ENCODE measurements at places on chromosomes 7 and 10.

DNA sequence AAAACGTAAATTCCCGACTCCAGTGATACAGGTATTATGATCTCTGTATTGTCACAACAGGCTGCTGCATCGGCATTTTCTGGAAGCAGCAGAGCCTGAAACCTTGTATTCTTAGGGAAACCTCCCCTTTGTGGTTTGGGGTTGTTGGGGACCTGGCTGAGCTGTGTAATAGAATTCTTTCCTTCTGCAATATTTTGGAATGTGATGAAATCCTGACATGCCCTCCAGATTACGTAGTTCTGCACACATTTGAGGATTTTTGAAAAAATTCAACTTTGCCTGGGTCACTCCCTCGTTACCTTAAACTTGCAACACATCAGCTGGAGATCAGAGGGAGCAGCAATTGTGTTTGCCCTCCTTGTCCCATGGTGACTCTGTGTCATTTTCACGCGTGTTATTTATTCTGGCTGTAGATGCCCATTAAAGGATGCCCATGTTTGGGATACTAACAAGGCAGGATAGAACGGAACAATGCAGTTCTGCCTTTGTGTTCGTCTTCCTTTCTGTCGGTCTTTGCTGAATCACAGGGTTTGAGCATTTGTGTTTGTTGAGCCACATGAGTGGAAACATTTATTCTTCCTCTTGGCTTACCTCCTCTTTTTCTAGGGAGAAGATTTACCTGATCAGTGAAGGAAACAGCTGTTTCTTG, 181.7 kb downstream of the TCF7L2 start:
- no peak for DNase-seq

- DNase-seq: no peak
Measured at GRCh38 chr7:25308906-25309705, 80.8 kb upstream of the NPVF start.

DNA sequence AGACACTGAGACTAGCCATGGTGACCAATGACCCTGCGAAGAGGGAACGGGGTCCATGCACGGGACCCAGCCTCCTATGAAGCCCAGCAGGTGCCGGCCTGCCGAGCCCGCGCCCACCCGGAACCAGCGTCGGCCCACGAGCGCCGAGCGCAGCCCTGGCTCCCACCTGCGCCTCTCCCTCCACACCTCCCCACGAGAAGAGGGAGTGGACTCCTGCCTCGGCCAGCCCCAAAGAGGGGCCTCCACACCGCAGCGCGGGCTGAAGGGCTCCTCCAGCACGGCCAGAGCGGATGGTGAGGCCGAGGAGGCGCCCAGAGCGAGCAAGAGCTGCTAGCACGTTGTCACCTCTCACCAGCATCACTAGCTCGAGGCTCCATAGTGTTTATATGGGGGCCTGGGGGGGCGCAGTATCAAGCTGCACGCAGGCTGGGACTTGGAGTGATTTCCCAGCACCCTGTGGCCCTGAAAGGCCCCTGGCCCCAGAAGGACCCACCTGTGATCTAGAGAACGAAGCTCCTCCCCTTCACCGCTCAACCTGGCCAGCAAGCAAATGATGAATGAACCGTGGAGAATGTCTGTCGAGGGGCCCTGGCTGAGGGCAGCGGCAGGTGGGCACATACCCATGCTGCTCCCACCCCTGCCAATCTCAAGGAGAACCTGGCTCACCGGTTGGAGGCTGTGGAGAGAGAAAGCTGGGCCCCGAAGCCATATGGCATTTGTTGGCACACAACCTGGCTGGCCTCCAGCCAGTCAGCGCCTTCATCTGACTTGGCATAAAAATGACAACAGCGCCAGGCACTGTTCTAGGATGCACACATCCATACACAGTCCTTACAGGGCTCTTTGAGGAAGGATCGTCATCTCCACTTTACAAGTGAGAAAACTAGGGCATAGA, 30.7 kb downstream of the GHRHR start:
- DNase-seq: no peak

DNA sequence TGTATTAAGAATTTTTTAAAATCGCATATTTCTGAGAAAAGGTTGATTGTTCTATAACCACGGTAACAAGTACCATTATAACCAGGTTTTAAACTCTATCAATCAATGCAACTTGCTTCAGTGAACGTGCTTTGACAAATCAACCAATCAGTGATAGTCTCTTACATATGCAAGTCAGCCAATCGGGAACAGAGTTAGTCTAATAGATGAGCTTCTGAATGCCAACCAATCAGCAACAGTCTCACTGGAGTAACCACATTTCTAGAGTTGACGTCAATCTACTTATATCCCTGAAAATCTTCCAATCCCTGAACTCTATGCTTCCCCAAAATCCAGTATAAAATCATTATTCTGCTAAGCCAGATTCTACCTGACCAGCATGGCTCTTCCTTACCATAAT, 44.7 kb upstream of the TRUB1 start:
- no peak for DNase-seq

DNA sequence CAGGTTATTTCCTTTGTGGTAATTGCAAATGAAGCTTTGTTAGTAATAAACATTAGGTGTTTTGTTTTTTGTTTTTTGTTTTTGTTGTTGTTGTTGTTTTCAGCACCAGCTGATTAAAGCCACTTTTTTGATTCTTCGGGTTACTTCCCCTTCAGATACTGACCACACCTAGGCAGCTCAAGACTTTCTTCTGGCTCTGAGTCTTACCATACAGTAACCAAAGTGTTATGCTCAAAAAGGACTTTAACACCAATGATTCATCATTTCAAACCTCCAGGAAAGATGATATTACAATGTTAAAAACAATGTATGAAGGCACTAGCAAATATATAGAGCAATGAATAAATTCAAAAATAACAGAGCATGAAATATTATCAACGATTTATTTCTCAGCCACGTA, 265.2 kb upstream of the SP8 start:
- no peak for DNase-seq

DNA sequence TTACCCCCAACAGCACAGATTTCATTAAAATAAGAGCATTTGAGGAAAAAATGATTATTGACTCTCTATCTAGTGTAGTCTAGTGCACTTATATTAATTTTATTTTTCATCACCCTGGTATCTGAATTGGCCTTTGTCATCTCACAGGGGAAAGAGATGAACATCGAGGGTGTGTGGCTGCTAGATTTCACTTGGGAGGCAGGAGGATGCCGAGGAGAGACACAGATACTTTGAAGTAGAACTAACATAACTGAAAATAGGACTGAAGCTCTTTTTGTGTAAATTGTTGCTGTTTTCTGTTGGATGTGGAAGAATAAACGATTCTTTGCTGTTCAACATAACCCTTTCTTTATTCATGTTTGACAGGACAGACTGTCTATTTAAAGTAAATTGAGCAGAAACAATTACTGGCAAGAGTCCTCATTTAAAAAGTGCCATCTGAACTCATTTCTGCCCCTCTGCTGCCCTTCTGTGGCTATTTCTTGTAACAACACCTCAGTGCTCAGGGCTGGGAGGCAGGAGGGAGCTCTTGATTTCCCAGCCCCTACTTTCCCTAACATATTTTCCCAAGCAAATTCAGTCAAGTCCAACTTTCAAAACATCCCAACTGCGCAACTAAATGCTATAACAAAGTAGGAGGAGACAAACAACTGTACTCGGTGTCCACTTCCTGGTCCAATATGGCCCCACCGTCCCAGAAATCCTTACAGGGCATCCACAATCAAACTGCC, 15.6 kb downstream of the LYZL1 start:
- DNase-seq: peak; percentile 73

DNA sequence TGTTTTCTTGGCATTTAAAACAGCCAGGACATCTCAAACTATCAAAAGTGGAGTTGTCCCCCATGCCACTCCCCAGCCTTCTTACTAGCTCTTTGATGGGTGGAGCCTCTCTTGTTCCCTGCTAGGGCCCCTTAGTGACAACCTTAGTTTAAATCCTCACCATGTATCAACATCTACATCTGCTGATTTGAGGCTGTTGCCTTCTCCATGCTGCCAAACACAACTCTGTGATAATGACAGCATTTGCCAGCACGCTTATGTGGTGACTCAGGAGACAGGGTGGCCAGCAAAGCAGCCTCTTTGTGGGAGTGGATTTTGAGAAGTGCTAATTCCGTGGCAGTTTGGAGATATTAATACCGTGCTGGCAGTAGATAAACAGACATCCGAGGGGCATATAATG, 145.4 kb downstream of the LRRC4 start:
- DNase-seq: peak; percentile 53

GRCh38 chr10:122656741-122657140, 42.9 kb downstream of the C10orf120 start:
- no peak for DNase-seq

- no peak for DNase-seq
Measured at GRCh38 chr10:31288962-31289361, 30.1 kb upstream of the ZEB1 start.

DNA sequence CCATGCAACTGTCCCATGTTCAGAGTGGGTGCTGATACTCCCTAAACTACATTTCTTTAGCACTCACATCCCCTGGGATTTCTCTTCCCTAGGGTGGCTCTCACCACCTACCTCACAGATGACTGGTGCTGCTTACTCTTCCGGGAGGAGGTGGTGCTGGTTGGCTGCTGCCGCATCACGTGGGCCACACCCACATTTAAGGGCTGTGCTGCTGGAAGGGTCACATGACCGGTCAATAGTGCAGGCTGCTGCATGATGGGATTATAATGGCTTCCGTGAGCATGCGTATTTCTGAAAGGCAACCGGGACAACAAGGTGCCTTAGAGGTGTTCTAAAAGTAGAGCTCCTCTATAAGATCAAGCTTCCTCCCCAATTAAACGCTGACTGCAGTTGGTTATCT, 76.8 kb downstream of the CLEC2L start:
- DNase-seq: no peak

GRCh38 chr10:29657719-29658274, 23.0 kb upstream of the SVIL start:
- no peak for DNase-seq

- peak; percentile 98 for DNase-seq
Measured at GRCh38 chr10:71840177-71840957, 10.7 kb downstream of the PSAP start.

DNA sequence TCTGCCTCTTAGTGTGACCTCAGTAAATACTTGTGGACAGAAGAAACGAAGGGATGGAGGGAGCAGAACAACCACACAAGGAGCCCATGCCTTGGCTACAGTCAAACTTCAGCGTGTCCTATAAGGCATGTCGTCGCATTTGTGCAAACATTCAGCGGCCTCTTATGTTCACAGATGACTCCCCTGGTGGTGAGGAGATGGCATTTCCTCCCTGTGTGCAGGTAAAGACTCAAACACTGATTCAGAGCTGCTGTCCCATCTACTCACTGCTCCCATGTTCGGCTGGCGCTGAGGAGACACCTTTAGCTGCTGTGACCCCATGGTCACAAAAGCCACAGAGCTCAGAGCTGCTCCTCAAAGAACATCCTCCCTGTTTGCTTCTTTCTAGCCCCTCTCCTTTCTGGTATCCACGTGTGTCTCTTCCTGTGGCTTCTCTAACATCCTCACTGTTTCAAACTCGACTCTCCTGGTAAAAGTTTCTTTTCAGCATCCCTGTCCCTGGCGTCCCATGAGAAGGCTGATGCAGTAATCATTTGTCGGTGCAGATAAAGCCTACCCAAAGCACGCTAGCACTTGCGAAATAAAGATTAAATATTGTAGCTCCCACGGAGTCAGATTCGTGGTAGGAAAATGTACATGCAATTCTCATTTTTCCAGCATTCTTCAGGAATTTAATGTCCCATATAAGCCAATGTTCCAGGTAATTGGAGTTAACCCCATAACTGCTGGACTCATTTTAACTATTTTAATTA, 124.9 kb upstream of the NEBL start:
- DNase-seq: no peak

DNA sequence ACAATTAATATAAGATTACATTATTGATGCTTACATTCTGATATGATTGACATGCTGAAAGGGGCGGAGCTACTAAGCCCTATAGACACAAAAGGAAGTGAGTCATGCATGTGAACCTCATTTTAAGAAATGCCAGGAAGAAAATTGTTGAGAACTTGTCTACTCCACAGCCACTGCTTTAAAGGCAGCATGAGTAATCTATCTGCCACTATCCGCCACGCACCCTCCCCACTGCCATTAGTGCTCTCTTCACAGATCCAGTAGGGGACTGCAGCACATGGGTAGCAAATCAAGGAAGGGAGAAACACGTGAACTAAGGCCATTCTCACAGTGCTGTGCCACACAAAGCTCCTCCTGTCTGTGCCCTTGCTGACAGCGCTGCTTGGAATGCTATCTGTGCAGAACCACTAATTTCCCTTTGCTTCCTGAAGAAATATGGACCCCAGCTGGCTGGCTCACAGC, 524.8 kb downstream of the GRM8 start:
- DNase-seq: peak; percentile 67

GRCh38 chr10:131195116-131195515, 116.4 kb downstream of the TCERG1L start:
- DNase-seq: no peak

DNA sequence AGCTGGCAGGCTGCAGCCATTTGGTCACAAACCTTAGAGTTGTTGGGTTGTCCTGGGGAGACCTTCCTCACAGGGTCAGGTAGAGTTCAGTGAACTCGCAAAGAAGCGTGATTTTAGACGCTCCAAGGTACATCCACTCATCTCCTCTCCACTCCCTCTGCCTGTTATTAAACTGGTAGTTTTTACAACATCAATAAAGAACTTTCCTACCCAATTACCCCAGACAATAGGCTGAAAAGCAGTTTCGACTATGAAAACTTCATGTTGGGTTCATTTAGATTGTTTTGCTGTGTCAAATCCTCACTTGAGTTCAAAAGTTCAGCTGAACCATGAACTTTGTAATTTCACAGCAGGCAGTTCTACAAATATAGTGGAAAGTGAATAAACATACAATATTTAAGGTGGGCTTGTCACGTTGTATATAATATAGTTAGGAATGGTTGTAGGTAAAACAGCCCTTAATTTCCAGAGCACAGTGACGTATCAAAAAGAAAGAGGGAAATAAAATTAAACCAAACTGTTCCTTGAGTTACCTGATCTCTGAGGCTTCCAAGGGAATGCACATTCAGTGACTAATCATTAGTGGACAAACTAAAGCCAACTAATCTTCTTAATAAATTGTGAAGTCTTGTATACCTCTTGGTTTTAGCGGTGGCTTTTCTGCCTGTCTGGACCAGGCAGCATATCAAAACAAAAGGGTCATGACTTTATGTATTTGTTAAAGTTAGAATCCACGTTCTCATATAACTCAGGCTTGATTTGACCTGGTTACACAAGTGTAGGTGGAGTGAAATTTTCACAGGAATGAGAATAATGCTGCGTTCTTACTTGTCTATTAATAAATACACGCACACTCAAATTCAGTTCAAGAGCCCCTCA, 100.5 kb downstream of the CYP26A1 start:
- DNase-seq: no peak

DNA sequence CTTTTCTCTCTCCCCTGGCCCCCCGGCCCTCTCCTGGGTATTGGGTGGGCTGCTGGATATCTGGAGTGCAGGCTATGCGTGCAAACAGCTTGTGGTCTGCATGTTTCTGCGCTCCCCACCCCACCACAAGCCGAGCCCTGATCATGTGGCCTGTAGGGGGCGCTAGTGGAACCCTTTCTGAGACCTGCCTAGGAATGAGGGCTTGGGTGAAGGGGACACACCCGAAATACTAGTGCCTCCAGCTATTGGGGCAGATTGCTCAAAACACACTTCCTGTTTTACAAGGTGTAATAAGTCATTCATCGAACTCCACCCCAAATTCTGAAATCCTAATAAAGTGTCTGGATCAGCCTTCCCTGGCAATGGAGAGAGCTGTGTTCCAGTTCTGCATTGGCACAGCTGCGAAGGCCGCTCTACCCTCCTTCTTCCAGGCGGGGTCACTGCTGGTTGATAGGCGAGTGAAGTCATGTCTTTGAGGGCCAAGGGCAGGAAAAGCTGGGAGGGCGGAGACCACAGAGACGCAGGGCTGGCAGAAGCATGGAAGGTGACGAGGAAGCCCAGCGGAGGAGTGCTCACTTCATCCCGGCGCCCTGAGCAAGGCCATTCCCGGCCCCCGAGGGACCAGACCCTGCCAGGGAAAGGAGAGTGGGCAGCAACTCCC, 19.8 kb upstream of the PRRT4 start:
- DNase-seq: no peak

Data from kidney tubule cell (primary cell).